ENCODE measurements at places on chromosomes 3 and 15.

DNA sequence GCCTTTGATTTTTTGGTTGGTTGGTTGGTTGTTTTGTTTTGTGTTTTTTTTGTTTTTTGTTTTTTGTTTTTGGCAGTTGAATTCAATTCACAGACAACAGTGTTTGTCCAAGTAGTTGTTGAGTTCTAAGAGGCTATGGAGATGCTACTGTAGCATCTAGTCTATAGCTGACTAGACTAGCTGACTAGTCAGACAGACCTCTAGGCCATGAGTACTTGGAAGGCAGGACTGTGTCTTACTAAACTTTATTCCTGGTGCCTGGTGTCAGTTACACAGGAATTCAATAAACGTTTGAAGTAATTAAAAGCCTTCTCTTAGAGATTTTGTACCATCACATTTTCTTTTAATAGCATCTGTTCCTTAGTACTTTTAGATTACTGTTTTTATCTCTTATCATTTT is 35.7 kb downstream of the RNF13 start:
- DNase-seq: no peak

DNA sequence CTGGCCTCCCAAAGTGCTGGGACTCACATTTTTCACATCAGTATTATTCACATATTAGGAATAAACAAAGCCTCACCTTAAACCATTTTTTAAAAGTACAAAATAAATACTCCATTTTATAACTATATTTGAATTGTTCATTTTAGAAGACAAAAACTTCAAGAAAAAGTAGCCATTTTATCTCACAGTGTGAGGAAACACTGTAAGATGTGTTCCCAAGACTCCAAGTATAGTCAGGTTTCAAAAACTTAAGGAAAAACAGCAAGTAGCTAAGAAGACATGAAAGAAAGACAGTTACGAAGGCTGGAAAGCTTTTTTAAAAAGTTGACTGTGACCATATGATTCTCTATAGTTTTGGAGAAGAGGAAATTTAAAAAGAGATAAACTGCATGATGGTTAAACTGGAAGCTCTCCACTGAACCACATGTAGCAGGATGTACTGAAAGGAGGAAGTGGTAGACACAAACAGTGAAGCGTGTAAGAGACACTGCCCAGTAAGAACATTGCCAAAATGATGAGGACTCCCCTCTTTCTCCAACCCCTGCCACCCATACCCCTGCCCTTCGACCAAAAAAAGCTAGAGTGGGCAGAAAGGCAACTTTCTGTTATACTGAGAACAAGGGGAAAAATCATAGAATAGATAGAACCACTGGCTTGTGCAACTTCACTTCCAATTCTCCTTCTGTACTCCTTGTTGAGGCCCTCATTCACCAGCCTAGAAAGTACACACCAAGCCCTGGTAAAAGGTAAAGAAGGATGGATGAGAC is 6.2 kb upstream of the TMF1 start:
- no peak for DNase-seq

GRCh38 chr3:30273304-30274072 is 332.9 kb upstream of the TGFBR2 start:
- DNase-seq: no peak

GRCh38 chr3:94146455-94146854 is 83.6 kb downstream of the NSUN3 start:
- no peak for DNase-seq

DNA sequence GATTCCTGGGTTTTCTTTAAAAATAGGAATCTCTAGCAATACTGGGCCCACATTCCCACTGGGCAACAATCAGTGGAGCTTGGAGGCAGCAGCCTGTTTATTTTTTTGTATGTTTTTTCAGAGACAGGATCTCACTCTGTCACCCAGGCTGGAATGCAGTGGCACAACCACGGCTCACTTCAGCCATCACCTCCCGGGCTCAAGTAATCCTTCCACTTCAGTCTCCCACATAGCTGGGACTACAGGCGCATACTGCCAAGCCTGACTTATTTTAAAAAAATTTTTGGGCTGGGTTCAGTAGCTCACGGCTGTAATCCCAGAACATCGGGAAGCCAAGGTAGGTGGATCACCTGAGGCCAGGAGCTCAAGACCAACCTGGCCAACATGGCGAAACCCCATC is 29.1 kb upstream of the GNB5 start:
- DNase-seq: no peak

DNA sequence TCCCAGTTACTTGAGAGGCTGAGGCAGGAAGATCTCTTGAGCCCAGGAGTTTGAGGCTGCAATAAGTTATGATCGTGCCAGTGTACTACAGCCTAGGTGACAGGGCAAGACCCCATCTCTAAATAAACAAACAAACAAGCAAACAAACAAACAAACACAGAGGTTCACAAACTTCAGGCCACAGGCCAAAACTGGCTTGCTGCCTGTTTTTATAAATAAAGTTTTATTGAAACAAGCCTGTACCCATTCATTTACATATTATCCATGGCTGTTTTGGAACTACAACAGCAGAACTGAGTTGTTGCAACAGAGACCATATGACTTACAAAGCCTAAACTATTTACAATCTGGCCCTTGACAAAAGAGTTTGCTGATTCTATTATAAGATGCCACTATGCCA is 6.5 kb downstream of the DYNC1LI1 start:
- no peak for DNase-seq

DNA sequence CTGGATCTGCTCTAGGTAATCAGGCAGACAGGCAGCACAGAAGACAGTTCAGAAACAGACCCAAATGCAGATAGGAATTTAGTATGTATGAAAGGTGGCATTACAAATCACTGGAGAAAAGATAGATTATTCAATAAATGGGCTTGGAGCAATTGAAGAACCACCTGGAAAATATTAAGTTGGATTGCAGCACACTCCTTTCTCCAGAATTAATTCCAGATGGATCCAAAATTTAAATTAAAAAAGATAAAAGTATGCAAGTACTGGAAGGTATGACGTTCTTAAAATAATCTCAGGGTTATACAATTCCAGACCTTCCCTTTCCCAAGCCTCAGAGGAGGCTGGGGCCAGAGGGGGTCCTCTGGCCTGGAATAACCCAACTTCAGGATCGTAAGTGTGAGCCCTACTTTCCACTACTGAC is 32.5 kb downstream of the HRH1 start:
- no peak for DNase-seq

- DNase-seq: no peak
These were observed 30.8 kb downstream of the POMGNT2 start for GRCh38 chr3:43074901-43075689.

DNA sequence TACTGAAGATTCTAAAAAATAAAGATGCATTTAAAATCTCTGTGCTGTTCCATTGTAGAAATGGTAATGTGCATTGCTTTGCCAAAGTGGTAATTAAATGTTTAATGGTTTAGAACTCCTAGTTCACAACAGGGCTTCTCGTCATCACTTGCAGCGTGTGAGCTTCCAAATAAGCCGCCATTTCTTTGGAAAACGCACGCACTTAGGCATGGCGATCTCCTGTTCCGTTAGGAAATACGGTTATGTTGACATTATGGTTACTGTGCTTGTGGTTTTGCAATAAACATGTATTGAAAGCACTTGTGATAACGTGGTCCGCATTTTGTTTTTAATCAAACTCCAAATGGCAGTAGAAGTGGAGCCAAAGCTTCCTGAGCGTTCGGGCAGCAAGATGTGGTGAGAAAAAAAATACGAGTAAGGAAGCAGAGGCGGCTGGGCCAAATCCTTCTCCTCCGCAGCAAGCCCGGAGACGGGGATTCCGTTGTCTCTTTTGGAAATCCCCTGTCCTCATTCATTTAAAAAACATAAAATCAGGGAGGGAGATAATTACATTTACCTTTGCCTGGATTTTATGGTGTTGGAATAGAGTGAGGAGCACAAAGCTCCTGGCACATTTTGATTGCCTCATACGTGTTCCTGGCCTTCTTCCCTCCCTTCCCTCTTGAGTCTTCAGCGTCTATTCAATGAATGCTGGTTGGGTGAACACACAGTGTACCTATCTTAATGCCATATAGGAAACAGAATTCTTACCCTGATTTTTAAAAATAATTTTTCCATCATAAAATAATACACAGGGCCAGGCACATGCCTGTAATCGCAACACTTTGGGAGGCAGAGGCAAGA is 97.5 kb downstream of the SLC49A4 start:
- no peak for DNase-seq

- DNase-seq: no peak
These were observed 100.7 kb downstream of the CACNA2D3 start for GRCh38 chr3:54223063-54223462.

- DNase-seq: no peak
These were observed 171.6 kb downstream of the CD47 start for GRCh38 chr3:107919239-107919638.

GRCh38 chr3:152626226-152626625 is 208.7 kb upstream of the P2RY1 start:
- no peak for DNase-seq

GRCh38 chr3:126028096-126028495 is 55.8 kb downstream of the SLC41A3 start:
- DNase-seq: no peak

- no peak for DNase-seq
These were observed 9.7 kb upstream of the CXCR6 start for GRCh38 chr3:45933591-45933990.

- no peak for DNase-seq
These were observed 7.3 kb downstream of the TMEM212 start for GRCh38 chr3:171850320-171850959.

DNA sequence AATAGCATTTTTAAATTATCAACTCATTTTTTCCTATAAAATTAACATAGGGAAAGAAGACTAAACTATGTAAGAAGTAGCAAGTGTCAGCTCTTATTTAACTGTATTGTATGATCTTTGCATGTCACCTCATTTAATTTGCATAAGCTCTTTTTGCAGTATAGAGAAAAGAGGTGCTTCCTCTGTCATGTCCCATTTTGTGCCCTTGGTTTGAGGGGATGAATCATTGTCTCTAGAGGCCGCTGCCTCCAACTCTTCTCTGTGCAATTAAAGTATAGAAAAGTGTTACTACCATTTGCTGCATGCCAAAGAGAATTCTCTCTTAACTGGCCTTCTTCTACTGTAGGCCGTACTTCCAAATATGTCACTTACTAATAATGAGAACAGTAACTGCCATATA is 93.4 kb downstream of the LRRC28 start:
- DNase-seq: no peak

DNA sequence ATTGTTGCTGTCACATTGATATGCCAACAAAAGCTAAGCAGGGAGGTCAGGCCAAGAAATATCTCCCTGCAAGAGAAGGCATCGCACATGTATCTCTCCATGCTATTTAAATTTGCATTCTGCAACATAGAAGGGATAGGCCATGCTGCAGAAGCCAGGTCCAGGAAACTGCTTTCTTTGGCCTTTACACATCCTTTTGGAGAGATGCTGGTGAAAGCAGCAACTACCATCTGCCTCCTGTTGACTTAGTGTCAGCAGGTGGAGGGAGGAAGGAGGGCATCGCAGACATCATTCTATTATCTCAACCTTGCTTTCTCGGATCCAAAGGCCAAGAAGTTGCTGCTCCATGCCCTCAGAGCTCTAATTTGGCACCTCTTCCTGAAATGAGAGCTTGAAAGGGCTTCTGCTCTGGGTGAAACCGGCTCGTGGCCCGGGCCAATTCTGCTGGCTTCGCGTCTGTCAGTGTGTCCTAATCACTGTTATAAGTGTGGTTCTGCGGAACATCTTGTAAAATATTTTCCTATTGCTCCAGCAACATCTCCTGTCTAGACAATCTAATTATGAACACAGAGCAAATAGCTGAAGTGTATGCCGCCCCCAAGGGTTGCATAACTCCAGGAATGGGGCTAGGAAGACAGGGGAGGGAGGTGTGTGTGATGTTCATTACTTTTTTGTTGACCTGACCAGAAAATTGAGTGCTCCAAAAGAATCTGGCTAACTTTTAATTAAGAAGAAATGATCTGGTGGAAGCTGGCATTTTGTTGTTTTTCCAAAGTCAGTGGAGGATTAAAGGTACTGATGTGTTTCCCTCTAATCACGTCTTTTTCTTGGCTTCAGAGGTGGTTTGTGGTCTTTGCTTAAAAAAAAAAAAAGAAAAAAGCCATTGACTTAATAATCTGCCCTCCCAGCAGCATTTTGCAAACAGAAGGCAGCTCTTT is 89.1 kb downstream of the TPRG1 start:
- no peak for DNase-seq

GRCh38 chr15:79310612-79310984 is 314 bp upstream of the TMED3 start:
- no peak for DNase-seq

GRCh38 chr3:117035745-117036144 is 326.2 kb downstream of the TUSC7 start:
- no peak for DNase-seq

GRCh38 chr3:129286081-129286480 is 7.4 kb downstream of the HMCES start:
- no peak for DNase-seq

DNA sequence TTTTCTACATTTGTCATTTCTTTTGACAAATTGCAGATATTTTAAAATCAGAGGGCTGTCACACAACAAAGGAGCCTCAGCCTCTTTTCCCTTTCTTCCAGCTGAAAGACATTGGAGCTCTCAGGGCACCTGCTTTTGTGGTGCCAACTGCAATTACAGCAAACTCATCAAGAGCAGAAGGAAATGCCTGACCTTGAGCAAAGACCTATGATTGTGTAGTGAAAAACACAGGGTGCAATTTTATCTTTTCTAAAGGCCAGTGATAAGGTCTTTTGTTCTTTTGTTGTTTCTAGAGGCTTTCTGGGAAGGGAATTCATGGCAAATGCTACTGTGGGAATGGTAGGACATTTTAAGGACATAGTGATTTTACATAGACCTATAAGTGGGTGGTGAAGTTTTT is 214.3 kb downstream of the OXSM start:
- no peak for DNase-seq

DNA sequence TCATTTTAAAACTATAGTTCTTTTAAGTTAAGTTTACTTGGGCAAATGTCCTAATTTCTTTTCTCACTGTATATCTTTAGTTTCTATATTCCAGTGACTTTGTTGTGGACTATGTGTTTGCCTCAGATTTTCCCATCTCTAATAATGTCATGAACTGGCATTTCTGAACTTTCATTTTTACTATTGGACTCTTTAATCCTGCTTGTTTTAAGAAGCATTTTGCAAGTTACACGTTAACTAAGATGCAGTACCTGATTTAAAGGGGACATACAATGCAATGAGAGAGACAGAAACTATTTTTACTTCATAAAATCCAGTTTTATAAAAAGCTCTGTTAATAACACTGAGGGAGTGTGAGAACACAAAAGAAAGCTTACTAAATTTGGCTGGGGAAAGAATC is 58.6 kb upstream of the PHLDB2 start:
- no peak for DNase-seq

Measured in stimulated activated CD8-positive, alpha-beta memory T cell treated with anti-CD3 and anti-CD28 coated beads, Interleukin-4, amount 100 ng/mL, for 1 hour (primary cell).